Inflammatory macrophage treated with lipopolysaccharide for 1 hour (primary cell): ENCODE measurements at places on chromosomes 2 and 18.
A peak's percentile ranks its signal among the peaks of the same experiment; 100 is the strongest.

DNA sequence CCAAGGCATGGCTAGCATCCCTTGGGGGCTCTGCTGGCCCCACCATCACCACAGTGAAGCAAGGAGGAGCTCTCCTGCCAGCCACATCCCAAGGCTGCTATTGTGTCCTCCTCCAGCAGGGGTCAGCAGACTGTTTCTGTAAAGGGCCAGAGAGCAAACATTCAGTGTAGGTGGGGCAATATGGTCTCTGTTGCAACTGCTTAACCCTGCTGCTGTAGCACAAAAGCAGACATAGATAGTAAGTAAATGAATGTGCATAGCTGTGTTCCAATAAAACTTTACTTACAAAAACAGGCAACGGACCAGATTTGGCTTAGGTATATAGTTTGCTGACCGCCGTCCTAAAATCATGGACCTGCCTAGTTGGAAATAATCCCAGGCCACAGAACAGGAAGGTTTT lies 36.4 kb upstream of the ZBTB7C start:
- peak; percentile 85 for DNase-seq

GRCh38 chr2:217922101-217923006 lies 80.4 kb downstream of the TNS1 start:
- DNase-seq, result no peak

DNA sequence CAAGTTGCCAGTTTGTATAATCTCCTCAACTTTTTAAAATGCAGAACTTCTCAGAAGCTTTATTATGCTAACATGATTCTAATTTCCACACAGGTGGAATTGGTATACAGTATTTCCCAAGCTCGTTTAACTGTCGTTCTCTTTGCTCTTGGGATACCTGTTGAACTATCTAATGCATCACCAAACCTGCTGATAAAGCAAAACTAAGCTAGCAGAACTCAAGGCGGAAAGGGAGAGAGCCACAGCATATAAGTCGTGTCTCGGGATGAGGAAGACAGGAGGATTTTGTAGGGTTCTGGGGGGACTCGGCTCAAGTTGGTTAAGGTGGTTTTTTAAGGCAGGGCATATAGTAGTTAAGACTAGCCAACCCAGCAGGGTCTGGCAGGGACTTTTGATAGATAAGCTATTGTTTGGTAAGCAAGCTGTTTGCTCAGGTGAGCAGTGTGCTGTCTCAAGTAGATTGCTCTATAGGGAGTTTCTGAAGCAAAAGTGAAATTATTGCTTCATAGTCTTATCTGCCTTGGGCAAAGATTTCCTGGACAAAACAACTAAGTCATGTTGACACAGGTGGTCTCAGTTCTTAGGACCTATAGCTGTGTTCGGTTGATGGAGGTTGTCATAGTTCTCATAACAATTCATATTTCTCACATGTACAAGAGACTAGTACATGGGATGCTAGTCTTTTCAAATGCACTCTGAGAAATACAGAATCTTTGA lies 28.2 kb upstream of the CHRNA1 start:
- no peak for DNase-seq

DNA sequence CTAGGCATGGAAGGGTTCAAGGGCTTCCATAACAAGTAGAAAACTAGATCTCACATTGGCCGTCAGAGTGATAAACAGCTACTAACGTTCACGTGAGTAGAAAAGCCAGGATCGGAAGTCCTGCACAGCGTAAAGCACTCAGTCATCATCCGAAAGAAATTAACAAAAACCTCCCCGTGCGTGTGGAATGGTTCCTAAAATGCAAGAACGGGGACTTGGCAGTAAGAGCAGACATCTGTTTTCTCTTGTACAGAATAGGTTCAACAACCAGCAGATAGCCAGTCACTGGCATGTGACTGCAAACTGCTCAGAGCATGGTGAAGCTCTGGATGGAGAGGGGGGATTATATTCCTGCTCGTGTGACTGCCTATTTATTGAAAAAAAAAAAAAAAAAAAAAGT lies 106.9 kb upstream of the ITGB6 start:
- no peak for DNase-seq

- DNase-seq, result no peak
These were observed 90.0 kb downstream of the COMMD1 start for GRCh38 chr2:61995515-61995914.

DNA sequence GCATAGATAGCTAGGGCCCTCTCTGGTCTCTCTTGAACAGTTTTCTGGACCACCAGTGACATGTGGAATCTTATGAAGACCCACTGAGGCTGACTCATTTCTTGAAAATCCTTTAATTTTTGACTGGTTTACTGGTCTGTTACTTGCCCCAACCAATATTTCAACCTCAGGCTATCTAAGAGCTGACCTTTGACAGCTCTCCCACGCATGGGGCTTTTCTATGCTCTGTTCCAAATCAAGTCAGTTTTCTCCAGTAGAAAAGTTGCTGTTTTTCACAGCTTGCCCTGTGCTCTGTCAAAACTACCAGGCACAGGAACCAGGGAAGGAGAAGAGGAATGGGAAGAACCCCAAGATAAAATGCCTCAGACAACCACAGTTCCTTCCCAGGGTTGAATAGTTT lies 46.0 kb upstream of the MTIF2 start:
- DNase-seq, result no peak

GRCh38 chr2:217864963-217865772 lies 137.6 kb downstream of the TNS1 start:
- peak; percentile 50 for DNase-seq

DNA sequence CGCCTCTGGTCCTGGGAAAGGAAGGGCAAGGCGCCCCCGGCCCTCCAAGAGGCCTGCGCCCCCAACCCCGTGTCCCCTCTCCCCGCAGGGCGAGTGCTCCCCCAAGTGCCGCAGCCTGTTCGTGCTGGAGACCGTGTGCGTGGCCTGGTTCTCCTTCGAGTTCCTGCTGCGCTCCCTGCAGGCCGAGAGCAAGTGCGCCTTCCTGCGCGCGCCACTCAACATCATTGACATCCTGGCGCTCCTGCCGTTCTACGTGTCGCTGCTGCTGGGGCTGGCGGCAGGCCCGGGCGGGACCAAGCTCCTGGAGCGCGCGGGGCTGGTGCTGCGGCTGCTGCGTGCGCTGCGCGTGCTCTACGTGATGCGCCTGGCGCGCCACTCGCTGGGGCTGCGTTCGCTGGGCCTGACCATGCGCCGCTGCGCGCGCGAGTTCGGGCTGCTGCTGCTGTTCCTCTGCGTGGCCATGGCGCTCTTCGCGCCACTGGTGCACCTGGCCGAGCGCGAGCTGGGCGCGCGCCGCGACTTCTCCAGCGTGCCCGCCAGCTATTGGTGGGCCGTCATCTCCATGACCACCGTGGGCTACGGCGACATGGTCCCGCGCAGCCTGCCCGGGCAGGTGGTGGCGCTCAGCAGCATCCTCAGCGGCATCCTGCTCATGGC lies 52.4 kb downstream of the SLC66A2 start:
- DNase-seq, result no peak

DNA sequence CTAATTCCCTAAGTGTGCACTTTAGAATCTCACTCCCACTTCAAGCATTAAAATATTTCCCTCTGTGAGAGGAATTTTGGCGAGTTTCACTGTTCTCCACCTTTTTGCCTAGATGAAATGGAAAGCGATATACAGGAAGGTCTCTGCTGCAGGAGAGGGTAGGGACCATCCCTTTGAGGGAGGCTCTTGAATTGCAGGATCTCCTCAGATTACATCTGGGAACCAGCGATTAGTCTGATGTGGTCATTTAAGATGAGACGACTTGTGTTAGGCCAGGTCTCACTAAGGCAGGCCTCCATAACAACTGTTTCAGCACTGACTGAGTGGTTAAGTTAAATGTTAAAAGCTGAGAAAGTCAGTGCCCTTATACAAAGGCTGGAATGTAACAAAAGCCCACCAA lies 74.6 kb downstream of the ARL6IP6 start:
- DNase-seq, result no peak

DNA sequence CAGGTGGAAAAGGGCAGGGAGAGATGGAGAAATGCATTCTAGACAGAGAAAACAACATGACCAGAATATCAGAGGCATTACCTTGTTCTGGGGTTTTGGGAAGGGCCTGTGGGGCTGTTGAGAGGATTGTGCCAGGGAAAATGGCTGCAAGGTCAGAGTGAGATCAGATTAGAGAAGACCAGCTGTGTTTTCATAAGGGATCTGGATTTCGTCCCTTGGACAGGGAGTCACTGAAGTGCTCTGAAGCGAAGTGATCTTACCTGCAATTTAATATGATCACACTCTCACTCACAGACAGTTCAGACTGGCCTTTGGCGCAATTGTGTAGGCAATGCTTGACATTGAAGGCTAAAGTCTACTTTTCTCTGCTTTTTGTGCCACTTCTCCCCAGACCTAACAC lies 20.3 kb upstream of the REG3G start:
- no peak for DNase-seq

DNA sequence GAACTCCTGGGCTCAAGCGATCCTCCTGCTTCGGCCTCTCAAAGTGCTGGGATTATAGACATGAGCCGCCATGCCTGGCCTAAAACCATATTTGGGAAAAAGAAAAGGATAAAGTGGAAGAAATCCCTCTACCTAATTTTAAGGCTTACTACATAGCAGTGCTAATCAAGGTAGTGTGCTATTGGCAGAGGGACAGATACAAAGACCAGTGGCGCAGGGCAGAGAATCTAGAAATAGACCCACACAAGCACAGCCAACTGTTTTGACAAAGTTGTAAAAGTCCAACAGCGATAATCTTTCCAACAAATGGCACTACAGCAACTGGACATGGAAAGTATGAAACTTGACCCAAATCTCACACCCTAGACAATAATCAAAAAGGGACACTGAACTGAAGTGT lies 138.4 kb downstream of the TFCP2L1 start:
- DNase-seq, result no peak

DNA sequence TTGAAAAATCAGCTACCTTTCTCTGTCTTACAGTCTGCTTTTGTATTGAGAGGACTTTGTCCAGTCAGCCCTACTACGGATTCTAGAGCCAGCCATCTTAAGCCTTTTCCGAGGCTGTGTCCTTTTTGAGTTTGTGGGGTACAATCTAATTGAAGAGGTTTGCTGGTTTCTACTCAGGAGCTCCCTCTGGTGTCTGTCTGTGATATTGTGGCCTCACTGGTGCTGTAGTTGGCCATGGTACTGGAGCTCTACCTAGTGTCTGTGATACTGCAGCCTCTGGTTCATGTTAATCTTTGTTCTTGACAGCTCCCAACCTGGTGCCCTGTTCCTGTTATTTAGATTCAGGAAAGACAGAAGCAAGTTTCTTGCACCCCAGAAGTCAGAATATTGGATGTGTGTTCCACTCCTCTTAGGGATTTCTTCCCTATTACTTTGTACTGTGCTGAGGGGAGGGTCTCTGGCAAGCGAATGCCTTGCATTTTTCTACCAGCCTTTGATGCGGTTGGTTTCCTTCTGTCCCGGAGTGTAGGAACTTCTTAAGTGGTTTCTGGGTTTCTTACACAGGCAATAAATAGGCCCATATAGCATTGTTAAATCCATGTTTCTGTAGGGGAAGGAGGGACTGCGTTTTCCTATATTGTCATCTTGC lies 78.5 kb downstream of the ACSL3 start:
- DNase-seq, result peak; percentile 87

DNA sequence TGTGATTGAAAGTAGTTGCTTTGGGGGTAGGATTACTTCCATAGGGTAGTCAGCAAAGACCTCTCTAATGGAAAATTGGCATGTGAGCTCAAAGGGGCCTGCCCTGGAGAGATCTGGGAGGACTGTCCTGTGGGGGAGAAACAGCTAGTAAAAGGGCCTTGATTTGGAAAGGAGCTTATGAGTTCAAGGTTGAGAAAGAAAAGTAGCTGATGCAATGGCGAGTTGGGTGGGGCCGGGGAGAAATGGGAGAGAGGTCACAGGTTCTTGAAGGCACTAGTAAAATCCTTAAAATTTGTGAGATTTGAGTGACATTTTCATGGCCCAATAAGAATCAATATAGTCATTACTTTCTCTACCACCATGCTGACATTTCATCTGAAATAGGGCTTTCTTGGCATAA lies 82.0 kb upstream of the CCDC195 start:
- peak; percentile 69 for DNase-seq

GRCh38 chr2:152431370-152432098 lies 96.6 kb downstream of the FMNL2 start:
- no peak for DNase-seq

DNA sequence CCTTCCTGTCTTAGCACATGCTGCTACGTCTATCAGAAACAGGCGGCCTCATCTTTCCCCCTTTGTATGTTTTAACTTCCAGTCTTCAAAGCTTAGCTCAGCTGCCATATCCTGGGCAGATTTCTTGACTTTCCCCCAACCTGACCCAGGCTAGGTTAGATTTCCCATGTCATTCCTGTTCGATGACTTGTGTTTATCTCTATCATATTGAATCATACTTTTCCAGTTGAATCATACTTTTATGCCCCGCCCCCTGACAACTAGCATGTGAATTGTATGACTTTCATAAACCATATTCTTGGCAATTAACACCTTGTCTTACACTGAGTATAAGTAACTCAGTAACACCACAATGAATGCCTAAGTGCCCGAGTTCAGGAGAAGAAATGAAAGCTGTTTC lies 128.3 kb downstream of the CYRIA start:
- DNase-seq, result no peak

DNA sequence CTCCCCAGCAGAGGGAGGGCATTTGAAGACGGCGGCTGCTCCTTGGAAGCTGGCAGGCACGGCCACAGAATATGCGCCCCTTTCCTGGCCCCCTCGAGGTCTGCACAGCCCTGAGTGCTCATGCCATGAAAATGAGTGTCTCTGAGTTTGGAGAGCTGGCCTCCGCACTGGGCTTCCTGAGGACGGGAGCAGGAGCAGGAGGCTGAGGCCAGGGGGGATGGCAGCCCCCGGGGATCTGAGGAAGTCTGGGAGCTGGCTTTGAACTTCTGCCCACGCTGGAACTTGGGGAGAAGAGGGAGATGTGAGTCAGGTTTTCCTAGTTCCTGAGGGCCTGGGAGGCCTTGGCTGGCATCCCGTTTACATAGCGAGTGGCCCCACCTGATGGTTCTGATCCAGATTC lies 47.0 kb downstream of the RRM2 start:
- no peak for DNase-seq

DNA sequence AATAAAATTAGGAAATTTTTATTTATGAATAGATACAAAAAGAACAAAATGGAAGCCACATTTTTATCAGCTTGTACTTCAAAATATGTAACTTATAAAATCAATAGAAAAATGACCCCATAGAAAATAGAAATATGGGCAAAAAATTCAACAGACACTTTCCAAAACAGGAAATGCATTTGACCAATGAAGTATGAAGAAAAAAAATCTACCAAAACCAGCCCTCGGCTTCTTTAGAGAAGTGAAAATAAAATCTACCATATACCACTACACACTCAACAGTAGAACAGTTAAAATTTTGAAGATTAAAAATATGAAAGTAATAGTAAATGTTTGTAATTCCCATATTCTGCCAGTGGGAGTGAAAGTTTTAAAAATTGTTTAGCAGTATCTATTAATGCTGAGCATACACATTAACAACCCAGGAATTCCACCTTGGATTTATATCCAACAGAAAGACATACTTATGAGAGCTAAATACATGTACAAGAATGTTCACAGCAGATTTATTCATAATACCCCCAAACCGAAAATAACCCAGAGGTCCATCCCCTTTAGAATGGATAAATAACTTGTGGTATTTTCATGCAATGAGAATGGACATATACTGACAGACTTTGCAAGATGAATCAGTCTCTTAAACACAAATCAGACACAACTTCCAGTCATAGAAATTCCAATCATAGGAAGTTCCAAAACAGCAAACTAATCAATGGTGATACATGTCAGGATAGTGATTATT lies 318.0 kb downstream of the FIGN start:
- DNase-seq, result no peak
